ENCODE measurements at places on chromosomes 16 and 17.

DNA sequence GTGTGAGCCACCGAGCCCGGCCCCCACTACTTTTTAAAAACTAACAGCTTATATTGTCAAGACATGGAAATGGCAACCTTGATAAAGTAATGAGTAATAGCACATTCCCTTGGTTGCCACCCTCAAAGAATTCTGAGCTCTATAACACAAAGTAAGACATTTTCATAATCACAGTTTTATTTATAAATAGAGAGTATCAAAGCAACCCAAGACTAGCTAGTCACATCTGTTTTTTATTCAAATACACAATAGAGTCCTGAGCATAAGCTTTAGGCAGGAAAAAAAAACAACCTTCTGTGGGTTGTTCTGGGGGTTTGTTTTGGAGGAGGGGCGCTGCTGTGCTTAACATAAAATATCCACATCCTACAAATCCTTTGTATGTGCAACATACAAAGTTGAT, 68.7 kb downstream of the CEP95 start:
- no peak for DNase-seq

DNA sequence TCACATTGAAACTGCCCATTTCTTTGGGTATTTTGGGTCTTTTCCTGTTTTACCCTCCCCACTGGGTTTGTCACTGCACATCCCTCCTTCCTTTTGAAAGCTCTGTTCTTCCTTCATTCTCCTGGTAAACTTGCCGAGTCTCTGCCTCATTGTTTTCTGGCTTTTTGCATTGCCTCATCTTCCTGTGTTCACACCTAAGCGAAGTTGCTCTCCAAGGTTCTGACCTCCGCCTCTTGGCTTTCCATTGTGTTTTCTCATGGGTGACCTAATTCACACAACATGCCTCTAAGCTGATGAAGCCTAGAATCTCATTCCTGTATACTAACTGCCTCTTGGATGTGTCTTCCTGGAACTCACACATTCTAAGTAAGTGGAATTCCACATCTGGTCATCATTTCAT, 1096.1 kb upstream of the EEF2KMT start:
- DNase-seq, result no peak

- no peak for DNase-seq
Measured at GRCh38 chr17:48055531-48056245, 7.5 kb downstream of the NFE2L1 start.

GRCh38 chr17:17168401-17168800, 37.7 kb downstream of the PLD6 start:
- DNase-seq, result no peak

- no peak for DNase-seq
Measured at GRCh38 chr16:79621027-79621426, 20.5 kb upstream of the MAF start.

- DNase-seq, result no peak
Measured at GRCh38 chr17:44220213-44221083, 973 bp upstream of the UBTF start.
